ENCODE measurements at places on chromosomes 6 and 20. TPM values are rescaled to one million over a fixed set of nuclear protein-coding genes. Genes with fewer than 3 reads are reported as not detected.

IL17F gene
- total RNA-seq = not detected

SLC13A3 gene
- total RNA-seq = 0.66 TPM

SNAI1 gene
- 9.1 TPM for total RNA-seq

ARG1 gene
- total RNA-seq = not detected

KCNQ5 gene
- total RNA-seq = 0.43 TPM

- H3K36me3 ChIP-seq = peaks cover 46% of the 10 kb centered on the region
- H3K4me1 ChIP-seq = peaks cover 19% of the 10 kb centered on the region
These were observed 2.6 kb downstream of the RPS10 start for GRCh38 chr6:34423254-34423653.

- H3K27me3 ChIP-seq = no peaks in the 10 kb centered on the region
- H3K4me3 ChIP-seq = no peak overlapping the region
- no peaks in the 10 kb centered on the region for H3K4me1 ChIP-seq
- no peak overlapping the region for H3K27ac ChIP-seq
- H3K36me3 ChIP-seq = no peaks in the 10 kb centered on the region
- DNase-seq = no peak
These were observed 8.8 kb upstream of the RREB1 start for GRCh38 chr6:7098993-7099392.

- H3K4me3 ChIP-seq = no peak overlapping the region
These were observed 134.3 kb downstream of the ISM1 start for GRCh38 chr20:13355411-13355810.

GRCh38 chr6:122996794-122997505 is 915 bp downstream of the CLVS2 start:
- H3K27me3 ChIP-seq = peaks cover 25% of the 10 kb centered on the region
- H3K4me1 ChIP-seq = no peaks in the 10 kb centered on the region
- no peaks in the 10 kb centered on the region for H3K36me3 ChIP-seq

DNA sequence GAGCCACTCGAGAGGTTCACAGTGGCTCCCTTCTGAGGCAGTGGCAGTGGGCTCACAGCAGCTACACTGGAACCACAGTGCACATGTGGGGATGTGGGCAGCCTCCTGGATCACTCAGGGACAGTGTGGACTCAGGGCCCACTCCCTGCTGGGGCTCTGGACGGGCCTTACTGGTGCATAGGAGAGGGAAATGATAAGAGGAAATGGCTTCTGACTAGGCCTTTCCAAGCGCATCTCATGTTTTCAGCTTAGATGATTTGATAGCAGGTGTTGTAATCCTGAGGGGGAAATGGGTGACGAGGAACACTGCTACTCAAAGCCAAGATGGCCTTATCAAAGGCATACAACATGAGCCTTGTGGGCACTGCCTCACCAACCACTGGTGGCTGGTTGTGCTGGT is 44.0 kb downstream of the PANK2 start:
- H3K27ac ChIP-seq = no peak overlapping the region
- H3K36me3 ChIP-seq = peaks cover 6% of the 10 kb centered on the region
- no peak for DNase-seq
- no peak overlapping the region for H3K4me3 ChIP-seq

- no peak overlapping the region for H3K27ac ChIP-seq
- no peaks in the 10 kb centered on the region for H3K27me3 ChIP-seq
- H3K4me1 ChIP-seq = peaks cover 9% of the 10 kb centered on the region
These were observed 91.5 kb downstream of the RIN2 start for GRCh38 chr20:19849341-19850197.

- H3K4me1 ChIP-seq = peaks cover 4% of the 10 kb centered on the region
- no peak for DNase-seq
- no peaks in the 10 kb centered on the region for H3K27me3 ChIP-seq
These were observed 108.5 kb upstream of the KCNK16 start for GRCh38 chr6:39430871-39431523.

Measured in astrocyte (in vitro differentiated cells and primary cell).